ENCODE measurements at places on chromosomes 7 and 10.
A peak's percentile ranks its signal among the peaks of the same experiment; 100 is the strongest.

GRCh38 chr7:55557666-55558188 is 14.6 kb downstream of the VOPP1 start:
- DNase-seq = no peak

- no peak for DNase-seq
Measured at GRCh38 chr10:63446716-63447440, 18.9 kb downstream of the JMJD1C start.

GRCh38 chr10:30705625-30706149 is 76.1 kb upstream of the LYZL2 start:
- DNase-seq = no peak

GRCh38 chr10:76205361-76205760 is 773.9 kb downstream of the LRMDA start:
- DNase-seq = no peak

DNA sequence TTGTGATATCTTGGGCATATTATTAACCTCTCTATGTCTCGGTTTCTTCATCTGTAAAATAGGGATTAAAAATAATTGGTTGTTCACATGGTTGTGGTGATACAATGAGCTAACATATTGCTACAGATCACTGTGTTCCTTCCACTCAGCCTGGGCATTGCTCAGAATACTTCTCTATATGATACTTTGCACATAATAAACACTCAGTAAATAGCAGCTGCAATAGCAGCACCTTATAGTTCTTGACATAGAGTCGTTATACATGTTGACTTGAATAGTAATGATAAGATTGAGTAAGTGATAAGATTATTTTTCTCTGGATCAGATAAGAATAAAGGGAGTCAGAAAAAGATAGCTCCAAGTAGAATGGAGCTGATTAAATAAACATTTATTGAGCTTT is 42.3 kb downstream of the PTTG1IP2 start:
- DNase-seq = no peak

GRCh38 chr7:136956232-136956631 is 87.8 kb downstream of the CHRM2 start:
- peak; percentile 3 for DNase-seq

DNA sequence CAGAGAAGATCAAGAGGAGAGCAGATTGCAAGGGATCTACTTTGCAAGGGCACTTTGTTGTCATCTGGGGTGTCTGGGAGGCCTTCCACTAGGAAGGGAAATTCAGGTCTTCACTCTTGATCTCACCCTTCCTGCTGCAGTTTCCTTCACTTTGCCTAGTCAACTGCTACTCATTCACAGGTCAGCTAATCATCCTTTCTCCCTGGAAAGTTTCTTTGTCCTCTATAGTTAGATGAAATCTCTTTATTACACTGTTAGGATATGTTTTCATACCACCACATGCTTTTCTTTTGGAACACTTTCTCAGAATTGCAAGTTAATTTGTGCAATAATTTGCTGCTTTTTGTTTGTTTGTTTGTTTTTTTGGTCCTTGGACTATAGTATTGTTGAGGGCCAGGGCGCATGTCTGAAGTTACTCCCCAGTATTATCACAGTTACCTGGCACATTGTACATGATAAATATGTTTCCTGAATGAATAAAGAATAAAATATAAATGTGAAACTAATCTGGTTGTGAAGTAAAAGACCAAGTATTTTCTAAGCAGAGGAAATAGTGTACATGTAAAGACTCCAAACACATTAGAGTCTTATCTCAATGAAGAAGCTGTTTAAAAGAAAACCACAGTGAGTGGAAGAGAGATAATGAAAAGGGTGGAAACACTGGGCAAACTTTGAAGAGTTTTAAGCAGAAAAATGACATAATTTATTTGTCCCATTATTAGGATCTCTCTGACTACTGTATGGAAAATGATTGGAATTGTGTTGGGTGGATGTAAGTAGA is 139.9 kb upstream of the DGKB start:
- no peak for DNase-seq

DNA sequence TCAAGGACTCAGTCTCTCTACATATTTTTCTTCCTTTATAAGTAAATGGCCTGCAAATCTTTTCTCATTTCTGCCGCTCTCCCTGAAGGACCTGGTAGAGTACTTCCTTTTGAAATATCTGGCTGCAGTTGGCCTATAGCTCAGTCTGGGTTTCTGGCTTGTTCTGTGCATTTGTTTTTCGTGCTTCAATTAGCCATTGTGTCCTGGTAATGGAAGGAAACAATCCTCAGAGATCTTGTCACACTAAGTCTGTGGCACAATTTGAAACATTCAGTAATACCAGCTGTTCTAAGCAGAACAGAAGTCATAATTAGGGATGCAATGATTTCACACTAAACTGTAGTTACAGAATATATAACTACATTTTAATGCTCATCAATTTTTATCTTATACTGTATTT is 545.0 kb downstream of the NRG3 start:
- no peak for DNase-seq

DNA sequence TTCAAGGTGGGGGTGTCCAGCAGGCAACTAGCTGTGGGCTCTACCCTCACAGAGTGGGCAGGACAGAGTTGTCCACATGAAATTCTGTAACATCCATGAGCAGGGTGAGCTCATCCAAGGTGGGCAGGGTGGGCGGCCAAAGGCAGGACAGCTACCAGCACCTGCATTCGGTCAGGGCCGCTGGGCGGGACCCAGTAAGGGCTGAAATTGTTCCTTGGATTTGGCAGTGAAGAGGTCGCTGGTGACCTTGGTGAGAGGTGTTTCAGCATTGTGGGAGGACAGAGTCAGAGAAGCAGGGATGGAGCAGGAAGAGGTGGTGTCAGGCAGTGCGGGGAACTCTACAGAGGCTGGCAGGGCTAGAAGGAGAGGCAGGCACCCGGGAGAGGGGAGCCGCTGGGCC is 23.9 kb downstream of the ADCYAP1R1 start:
- DNase-seq = no peak

- DNase-seq = no peak
Measured at GRCh38 chr7:152344253-152344652, 91.5 kb downstream of the KMT2C start.

- no peak for DNase-seq
Measured at GRCh38 chr7:120984406-120984805, 4.1 kb upstream of the CPED1 start.

DNA sequence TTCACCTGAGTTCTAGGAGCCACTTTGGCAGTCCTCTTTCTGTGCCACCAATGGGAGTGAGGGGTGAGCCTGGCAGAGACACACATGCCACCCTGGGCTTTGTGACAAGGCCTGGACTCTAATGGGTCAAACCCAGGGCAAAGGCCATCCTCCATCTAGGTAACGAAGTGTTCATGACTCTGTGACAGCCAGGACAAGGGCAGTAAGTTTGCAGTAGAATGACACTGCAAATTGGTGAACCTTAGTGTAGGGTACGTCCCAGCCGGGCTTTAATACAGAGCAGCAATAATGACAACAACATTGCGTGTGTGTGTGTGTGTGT is 43.3 kb downstream of the PAPSS2 start:
- DNase-seq = no peak

DNA sequence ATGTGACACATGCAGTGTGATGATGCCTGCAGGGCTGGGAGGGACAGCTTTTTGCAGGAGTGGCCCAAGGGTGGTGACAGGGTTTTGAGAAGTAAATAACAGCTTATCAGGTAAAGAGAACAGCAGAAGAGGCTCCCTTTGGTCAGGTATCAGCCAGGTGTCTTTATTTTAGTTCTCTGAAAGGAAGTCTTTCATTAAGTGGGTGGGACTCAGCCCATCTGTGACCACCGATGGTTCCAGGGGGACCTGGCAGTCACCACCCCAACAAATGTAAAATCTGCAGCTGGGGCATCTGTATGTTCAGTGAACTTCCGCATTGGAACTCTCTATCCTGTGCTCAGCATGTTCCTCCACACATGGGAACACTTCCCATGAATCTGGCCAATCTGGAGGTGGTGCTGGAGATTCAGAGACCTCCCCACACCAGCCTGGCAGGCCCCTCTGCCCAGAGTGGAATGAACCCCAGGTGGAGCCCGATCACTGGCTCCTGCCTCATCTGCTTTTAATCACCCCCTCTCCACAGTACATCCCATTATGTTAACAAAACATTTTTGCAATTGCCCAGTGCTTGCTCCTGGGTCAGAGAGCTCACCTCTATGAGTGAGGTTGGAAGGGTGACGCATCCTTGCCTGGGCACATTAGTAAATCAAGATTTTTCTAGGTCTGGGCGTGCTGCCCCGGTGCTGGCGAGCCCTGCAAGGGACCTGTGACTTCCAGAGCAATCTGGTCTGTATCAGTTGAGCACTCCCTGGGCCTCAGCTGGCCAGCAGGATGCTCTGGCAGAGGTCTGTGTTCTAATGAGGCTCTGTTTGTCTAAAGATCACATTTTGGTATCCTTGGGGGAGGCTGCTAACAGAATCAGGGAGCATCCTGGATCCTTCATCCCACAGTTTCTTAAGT is 140.4 kb upstream of the GDF10 start:
- DNase-seq = no peak

DNA sequence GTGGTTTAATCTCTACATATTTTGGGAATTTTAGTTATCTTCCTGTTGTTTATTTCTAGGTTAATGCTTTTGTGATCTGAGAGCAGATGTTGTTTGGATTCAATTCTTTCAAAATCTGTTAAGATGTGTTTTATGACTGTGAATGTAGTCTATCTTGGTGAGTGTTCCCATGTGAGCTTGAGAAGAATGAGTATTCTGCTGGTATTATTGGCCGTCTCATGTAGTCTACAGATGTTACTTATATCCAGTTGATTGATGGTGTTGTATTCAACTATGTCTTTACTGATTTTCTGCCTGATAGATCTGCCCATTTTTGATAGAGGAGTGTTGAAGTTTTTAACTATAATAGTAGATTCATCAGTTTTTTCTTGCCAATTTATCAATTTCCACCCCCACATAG is 141.4 kb upstream of the FOXP2 start:
- DNase-seq = no peak

GRCh38 chr10:30781670-30782121 is 152.1 kb upstream of the LYZL2 start:
- no peak for DNase-seq

GRCh38 chr7:753190-753589 is 26.1 kb upstream of the PRKAR1B start:
- DNase-seq = no peak

DNA sequence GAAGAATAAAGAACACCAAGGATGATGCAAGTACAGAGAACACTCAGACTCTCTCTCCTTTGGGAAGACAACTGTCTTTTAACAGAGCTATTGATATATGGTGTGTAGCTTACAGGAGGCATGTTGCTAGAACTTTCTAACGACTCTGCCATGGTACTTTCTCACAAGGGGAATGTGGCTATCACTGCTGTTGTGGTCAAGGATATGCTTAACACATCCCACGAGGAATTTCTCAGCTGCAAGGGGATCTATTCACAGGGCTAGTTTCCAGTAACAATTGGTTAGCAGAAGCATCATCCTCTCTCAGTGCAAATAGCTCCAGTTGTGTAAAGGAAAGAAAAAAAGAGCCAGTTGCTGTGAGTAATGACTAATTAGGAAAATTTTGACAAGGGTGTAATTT is 826.0 kb downstream of the SORCS1 start:
- no peak for DNase-seq

All from left kidney (tissue), 8 donors.